ENCODE measurements at places on chromosomes 13 and 19.

- DNase-seq, result peak; percentile 85
Observed at GRCh38 chr19:17680230-17680722, 7.9 kb downstream of the UNC13A start.

- DNase-seq, result peak; percentile 67
Observed at GRCh38 chr19:27906081-27906480, 1306.9 kb downstream of the UQCRFS1 start.

DNA sequence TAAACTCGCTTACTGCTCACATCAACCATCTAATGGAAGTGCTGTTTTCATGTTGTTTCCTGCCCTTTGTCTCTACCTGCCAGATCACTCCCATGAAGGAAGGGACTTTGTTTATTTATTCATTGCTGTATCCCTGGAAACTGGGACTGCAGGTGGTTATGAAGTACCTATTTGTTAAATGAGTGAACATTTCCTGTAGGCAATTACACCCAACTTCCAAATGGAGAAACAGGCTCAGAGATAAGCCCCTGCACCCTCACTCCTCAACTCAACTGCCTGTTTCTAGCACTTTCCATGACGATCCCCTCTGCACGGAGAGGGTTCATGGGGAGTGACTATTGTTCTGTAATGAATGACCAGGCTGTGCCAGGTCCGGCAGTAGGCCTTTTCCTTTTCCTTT is 1.9 kb upstream of the SELENOW start:
- DNase-seq, result no peak

- no peak for DNase-seq
Observed at GRCh38 chr13:27132538-27132937, 39.1 kb downstream of the USP12 start.

GRCh38 chr13:41107104-41107571 is 25.5 kb downstream of the KBTBD6 start:
- DNase-seq, result no peak

DNA sequence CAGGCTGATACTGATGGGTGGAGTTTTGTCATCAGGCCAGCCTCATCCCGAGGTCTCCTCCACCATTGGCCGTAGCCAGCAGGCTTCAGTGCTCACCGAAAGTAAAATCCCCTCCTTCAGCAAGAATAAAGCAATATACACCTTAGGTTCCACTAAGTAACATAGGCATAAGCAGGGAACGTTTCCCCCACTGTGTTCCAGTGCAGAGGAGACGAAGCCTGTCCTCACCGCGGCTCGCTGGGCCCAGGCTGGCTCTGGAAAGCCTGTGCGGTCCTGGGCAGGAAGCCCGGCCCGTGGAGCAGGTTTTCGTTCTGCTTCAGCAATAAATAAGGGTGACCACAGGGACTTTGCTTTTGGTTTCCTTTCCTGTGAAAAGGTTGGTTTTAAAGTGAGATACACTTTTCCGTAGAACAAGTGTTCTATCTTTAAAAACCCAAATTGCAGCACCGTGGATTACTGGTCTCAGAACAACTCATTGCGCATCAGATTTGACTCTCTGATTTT is 16.3 kb upstream of the TEX29 start:
- DNase-seq, result no peak

DNA sequence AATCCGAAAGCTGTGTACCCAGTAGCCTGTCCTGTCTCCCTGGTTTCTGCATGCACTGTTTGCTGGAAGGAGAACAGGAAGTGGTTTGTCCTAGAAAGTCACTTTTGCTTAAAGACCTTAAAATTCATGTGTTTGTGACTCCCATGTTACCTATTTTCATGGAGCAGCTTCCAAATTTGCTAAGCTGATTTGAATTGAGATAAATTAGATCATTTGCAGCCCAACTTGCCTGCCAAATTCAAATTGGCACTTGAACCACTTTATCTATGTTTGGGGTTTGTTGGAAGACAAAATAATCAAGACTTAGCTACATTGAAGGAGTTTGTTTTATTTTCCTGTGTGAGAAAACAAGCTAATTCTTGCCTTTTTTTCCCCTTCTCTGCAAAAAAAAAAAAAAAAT is 532.5 kb downstream of the DIAPH3 start:
- DNase-seq, result no peak
